ENCODE measurements at places on chromosomes 13 and 19. TPM values are rescaled to one million over a fixed set of nuclear protein-coding genes. Genes with fewer than 3 reads are reported as not detected.

Gene KCNN1
- total RNA-seq: not detected

Gene CYP2A7
- not detected for total RNA-seq

Gene FZR1
- total RNA-seq: 72.6 TPM

Gene RFPL4AL1
- not detected for total RNA-seq

Gene WDR62
- 17.5 TPM for total RNA-seq

Gene TNFSF11
- not detected for total RNA-seq

Gene GDF15
- total RNA-seq: 1.4 TPM
